Activated naive CD4-positive, alpha-beta T cell treated with Interleukin-2 at 50 U/mL for 16 hours (primary cell): ENCODE measurements at places on chromosomes 6 and 20.

- no peak for DNase-seq
These were observed 4.8 kb upstream of the SMIM28 start for GRCh38 chr6:138372711-138373463.

DNA sequence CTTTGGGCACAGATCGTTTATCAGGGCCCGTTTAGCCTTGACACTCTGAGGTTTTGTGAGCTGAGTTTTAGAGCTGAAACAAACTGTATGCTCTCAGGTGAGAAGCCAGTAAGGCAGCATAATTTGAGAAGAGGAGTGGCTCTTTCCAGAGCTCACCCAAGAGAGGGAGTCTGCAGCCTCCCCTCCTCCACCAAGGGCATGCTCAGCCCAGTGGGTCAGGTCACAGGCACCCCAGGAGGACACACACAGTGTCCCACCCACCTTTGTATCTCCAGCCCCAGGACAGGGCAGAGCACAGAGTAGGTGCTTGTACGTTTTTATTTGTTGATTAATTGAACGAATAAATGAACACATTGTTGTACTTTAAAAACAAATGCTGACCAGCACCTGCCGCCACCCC lies 3.4 kb downstream of the TSPO2 start:
- DNase-seq = no peak

- no peak for DNase-seq
These were observed 92.0 kb downstream of the TTLL2 start for GRCh38 chr6:167416676-167417430.

GRCh38 chr20:25270829-25271251 lies 23.0 kb downstream of the PYGB start:
- peak; percentile 0 for DNase-seq

DNA sequence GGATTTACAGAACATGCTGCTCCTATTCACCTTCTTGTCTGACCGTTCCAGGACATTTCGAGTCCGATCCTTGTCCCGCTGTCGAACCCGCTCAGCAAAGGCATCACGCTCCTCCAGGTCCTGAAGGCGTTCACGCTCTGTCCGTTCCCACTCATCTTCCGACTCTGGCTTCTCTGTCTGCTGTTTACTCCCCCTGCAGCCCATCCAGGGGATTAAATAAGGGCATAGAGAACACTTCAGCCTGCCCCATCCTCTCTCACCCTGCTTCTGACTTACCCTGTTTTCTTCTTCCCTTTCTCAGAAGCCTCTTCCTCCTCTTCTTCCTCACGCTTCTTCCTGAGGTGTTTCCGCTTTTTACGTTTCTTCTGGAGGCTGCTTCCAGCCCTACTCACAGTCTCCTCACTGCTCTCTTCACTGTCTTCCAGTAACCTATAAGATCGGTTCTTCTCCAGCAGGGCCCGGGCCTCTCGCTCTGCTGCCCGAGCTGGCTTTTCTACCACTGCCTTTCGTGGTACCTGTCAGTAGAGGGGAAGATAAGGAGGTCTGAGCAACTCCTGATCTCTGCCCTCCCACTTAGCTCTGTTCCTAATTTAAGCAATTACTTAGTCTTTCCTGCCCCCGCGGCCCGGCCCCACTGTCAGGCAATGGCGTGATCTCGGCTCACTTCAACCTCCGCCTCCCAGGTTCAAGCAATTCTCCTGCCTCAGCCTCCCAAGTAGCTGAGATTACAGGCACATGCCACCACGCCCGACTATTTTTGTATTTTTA lies 1.9 kb downstream of the DHX16 start:
- DNase-seq = no peak

- DNase-seq = no peak
These were observed 89.1 kb downstream of the FUT9 start for GRCh38 chr6:96104910-96105309.

GRCh38 chr6:124074606-124075005 lies 270.9 kb downstream of the NKAIN2 start:
- DNase-seq = no peak

- DNase-seq = no peak
These were observed 15.7 kb downstream of the CNKSR3 start for GRCh38 chr6:154494592-154495311.

DNA sequence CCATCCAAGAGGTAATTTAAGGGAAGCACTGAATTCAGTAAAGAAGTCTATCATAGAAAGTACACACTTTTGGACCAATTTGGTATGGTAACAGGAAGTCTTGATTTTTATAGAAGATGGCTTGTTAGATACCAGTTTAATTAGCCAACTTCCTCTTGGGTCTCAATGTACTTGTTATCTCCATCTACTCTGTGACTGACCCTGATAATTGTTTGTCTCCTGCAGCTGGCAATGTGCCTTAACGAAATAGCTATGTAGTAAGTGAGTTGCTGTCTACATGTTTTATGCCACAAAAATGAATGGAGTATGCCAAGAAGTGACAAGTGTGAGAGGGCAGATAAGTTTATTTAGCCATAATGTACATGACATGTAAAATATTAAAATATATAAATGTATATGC lies 410.5 kb upstream of the MAN1A1 start:
- DNase-seq = no peak

DNA sequence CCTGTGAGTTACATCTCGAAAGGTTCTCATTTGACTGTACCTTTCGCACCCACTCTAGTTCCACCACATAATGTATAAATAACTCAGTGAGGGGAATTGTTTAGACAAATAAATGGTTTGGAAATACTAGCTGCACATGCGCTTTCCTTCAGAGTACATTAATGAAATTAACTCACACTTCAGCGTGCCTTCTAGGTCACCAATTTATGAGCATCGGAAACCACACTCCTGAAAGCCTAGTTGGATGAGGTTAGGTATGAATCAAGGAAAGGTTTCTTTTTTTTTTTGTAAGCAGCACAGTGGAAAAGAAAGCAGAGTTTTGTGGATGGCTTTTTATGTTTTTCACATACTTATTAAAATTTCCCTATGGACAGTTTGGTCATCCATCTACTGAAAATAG lies 247.8 kb upstream of the TCF21 start:
- no peak for DNase-seq

- peak; percentile 30 for DNase-seq
These were observed 36.0 kb upstream of the MPC1 start for GRCh38 chr6:166418691-166419143.

GRCh38 chr6:708237-708598 lies 15.3 kb upstream of the EXOC2 start:
- no peak for DNase-seq

DNA sequence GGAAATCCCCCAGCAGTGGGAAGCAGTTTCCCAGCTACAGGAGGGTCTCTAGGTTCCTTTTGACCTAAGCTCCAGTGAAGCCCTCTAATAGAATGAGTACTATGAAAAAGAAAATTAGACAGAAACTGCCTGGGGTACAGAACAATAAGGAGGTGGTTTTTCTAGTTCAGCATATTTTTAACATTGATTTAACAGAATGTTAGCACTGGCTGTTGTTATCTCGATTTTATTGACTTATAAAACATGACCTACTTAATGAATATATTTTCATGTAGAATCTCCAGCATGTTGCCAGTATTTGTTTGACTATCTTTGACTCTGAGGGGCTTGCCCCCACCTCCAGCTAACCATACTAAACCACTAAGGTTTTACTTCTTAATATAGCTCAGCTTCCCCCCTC lies 19.6 kb downstream of the SCGN start:
- DNase-seq = no peak

DNA sequence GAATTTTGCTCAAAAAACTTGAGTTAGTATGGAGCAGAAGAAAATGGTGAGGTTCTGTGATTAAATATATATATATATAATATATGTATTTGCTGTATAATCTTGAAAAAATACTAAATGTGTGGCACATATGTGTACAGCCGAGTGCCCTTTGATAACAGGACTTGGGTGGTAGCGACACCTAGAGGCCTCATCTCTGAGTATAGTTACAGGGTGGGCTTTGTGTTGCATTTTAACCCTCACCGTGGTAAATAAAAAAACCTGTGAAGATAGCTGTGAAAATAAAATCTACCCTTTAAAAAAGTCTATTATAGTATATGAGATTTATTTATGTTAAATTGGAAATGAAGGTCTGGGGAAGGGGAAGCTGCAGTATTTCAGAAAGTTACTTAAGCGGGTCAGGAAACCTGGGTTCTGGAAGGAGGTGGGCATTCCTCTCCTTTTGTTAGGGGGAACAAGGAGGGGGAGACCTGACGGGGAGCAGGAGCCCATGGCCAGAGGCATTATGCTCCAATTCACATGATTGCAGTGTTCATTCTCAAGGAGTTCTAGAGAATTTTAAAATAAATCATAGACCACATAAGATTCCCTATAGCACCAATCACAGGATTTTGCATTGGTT lies 82.7 kb downstream of the SH3BGRL2 start:
- peak; percentile 21 for DNase-seq

GRCh38 chr20:37020636-37021035 lies 69.1 kb upstream of the SAMHD1 start:
- DNase-seq = no peak

DNA sequence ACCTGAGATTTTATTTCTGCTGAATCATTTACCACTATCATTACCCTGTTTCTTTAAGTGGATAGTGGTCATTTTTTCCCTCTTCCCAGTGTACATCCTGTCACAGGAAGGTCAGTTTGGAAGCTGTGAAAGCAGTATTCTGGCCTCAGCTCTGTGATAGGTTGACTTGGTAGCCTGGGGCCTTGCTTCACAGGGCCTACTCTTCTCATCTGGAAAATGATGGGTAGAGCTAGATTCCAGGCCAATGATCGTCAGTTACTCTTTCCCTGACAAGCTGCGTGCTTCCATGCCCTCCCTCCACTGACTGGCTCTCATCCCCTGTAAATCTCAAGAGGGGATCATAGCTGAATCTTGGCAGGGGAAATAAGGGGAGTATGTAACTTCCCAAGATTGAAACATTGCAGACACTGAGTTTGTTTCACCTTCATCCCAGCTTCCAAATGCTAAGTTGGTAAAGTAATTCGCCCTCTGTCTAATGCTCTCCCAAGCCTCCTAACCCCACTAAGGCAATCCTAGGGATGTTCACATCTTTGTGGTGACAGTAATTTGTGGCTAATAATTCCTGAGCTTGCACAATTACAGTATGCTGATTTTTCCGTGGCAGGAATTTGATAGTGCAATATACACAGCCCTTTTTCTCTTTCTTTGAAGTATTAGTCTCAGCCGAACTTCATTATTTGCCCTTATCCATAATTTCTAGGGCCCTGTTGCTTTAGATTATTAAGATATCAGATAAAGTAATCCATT lies 51.2 kb downstream of the VAPB start:
- no peak for DNase-seq

GRCh38 chr6:112613410-112613809 lies 266.3 kb downstream of the RFPL4B start:
- DNase-seq = no peak
